ENCODE measurements at places on chromosomes 1 and 21.
A peak's percentile ranks its signal among the peaks of the same experiment; 100 is the strongest.

GRCh38 chr1:162303004-162303344 is 73.7 kb downstream of the SPATA46 start:
- DNase-seq = no peak

- no peak for DNase-seq
Measured at GRCh38 chr21:44082648-44083440, 24.4 kb upstream of the PWP2 start.

DNA sequence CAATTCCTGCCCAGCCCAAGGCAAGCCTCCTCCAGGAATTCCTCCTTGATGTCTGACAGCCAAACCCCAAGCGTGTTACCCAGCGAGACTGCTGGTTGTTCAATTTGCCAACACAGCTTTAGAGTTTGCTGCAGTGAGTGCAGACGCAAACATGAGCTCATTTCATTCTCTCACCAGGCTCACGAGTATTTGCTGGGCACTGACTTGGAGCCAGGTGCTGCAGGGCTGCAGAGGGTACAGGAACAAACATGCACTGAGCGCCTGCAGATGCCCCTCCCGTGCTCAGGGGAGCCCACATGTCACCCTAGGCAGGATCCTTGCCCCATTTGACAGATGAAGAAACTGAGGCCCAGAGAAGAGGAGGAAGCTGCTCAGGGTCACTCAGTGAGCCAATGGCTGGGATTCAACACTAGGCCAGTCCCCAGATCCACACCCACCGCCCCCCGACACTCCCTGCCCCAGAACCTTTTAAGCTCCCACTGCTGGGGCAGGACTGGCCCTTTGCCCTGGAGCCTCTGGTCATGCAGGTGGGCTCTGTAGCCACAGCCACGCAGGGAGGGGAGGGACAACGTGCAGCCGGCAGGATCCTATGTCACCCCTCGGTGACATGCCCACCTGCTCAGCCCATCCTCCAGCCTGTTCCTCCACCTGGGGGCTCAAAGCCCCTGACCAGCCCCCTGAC is 363.7 kb downstream of the MATN1 start:
- no peak for DNase-seq

- DNase-seq = no peak
Measured at GRCh38 chr1:208834381-208835096, 590.4 kb upstream of the PLXNA2 start.

GRCh38 chr1:93585059-93585966 is 96.3 kb downstream of the BCAR3 start:
- no peak for DNase-seq

DNA sequence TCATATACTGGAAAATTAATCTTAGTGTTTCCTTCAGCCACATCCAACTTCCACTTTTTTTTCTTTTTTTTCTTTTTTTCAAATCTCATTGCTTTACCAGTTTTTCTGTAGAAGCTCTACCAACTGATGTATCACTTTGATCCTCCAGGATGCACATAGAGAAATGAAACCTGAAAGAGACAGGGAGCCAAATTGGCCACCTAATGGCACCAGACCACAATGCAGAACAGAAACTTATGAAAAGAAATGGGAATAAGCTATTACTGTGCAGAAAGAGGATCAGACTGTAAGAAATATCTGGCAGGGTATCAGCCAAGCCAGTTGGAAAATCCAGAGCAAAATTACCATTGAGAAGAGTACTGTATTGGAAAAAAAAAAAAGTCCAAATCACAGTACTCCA is 1514.2 kb downstream of the MRPL39 start:
- DNase-seq = no peak

DNA sequence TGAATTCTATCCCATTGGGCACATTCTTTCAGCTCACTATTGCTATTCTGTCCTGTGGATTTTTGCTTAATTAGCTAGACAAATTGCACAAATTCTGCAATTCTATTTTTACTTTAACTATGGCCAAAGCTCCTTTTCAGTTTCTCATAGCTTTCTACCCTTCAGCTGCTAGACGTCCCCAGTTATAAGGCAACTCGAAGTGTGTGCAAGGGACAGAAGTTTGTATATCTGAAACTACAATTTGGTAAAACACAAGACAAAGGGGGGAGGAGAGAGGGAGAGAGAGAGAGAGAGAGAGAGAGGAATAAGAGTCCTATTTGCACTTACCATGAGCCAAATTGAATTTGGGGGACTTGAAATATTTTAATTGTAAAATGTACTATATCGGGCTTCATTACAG is 91.8 kb downstream of the SETD4 start:
- no peak for DNase-seq

DNA sequence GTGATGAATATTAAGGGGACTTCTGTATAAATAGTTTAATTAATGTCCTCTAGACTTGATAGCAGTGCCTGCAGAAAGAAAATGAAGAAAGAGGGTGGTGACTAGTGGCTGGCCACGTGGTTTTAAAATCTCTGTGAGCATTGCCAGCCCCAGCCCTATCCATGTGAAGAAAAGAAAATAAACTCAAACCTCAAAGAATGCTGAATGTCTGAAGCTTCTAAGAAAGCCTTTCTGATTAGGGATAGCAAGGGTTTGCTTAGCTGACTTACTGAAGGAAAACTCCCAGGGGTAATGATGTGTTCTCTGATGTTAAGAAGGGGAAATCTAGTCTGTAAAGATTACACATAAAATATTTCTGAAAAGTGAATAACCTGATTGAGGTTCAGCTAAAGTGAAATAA is 31.8 kb downstream of the ADGRL2 start:
- DNase-seq = no peak

DNA sequence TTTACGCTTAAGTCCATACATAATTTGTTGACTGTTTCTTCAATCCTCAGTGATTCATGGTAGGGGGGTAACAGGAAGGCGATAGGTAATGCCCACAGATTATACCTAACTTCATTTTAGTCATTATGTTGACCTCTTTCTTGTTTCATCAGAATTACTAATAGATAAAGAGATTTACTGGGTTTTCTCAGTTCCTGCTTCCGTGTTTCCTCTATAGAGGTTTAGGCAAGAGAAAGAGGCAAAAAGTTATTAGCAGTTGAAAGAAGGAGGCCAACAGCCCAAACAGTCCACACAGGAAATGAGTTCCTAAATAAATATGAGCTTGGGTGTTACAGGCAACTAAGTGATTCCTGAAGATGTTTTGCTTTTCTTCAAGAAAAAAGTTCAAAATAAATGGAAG is 17.9 kb upstream of the CLCA1 start:
- no peak for DNase-seq

DNA sequence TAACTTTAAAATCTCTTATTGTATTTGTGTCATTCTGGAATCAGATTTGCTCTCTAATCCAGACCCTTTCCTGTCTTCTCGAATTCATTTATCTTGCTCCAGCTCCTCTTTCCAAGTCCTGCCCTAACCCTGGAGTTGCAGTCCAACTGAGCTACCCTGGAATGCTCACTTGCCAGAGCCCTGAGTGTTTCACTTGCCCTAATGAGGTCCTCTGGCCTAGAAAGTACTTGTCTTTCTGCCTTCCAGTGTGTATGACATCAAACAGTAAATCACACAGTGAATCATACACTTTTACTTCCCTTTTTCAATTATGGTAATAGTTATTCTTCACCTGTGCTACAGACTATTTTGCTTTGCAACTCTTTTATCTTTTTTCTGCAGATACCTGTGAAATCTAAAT is 96.9 kb downstream of the NEK7 start:
- no peak for DNase-seq

- DNase-seq = no peak
Measured at GRCh38 chr1:215118081-215118480, 35.5 kb downstream of the KCNK2 start.

DNA sequence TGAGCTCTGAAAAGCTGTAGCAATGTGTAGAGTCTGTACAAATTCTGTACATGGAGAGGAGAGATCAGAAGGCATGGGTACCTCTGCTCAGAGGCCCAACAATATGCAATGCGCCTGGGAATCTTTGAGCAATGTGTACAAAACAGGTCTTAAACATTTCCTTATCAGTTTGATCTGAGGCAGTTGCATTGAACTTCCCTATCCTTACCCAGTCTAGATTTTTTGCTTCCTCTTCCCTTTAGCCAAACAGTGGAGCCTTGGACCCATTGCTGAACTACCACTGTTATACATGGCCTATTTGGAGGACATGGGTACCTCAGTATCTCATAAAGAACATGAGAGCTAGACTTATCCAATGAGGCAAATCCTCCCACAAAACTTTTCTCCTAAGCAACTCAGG is 12.6 kb upstream of the MNDA start:
- no peak for DNase-seq

GRCh38 chr1:25427696-25428095 is 3.0 kb upstream of the MACO1 start:
- DNase-seq = no peak

- no peak for DNase-seq
Measured at GRCh38 chr1:31151402-31151801, 85.9 kb upstream of the PUM1 start.

DNA sequence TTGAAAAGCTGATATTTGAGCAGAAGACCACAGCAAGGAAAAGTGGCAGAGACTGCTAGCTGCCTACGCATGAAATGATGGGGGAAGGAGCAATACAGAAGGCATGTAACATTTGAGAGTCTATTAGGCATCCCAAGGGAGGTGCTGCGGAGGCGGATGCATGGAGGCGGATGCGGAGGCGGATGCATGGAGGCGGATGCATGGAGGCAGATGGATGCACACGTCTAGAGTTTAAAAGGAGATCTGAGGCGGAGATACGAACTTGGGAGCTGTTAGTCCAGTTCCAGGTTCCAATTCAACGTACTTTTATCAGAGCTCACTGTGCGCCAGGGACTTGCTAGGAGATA is 744 bp upstream of the DDX20 start:
- DNase-seq = peak; percentile 24

DNA sequence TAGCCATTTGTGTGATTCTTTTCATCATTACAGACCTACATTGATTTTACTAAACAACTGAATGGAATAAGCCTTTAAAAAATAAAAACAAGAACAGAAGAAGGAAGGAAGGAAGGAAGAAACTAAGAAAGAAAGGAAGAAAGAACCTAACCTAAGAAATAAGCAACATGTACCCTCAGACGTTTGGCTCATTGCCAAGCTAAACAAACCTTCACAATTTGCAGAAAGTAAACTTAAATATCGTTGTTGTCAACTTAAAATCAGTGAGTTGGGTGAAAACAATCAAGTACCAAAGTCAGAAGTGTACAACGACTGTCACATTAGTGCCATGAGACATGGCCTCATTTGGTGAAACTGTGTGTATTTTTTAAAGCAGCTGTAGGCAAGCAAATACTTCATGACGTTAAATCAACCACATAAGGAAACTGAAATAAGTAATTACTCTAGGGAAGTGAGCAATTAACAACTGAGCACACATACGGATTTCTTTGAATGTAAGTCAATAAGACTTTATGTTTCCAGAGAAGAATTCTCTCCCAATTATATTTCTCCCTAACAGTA is 313.1 kb upstream of the TMPRSS15 start:
- DNase-seq = no peak

DNA sequence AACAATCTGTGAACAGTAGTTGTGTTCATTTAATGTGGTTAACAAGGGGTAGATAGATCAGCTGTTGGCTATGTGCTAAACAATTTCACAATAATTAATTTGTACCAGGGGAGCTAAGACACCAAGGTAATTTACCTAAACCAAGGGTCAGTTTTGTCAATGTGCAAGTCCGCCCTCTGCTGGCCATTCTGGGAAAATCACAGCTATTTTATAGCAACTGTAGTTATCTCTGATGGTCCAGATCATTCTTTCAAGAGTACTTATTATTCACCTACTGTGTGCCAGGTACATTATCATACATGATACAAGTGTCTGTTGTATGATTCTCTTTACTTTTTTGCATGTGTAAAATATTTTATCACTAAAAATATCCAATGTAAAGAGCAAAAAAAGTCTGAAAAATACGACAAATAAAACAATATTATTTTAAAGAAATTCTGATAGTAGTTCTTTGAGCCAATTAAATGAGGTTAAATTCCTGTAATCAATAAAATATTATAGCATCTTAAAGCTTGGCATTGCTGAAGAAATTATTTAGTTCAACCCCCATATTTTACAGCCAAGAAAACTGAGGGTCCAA is 312.3 kb upstream of the FAM78B start:
- DNase-seq = peak; percentile 26

- no peak for DNase-seq
Measured at GRCh38 chr1:20742671-20743070, 10.2 kb upstream of the SH2D5 start.

DNA sequence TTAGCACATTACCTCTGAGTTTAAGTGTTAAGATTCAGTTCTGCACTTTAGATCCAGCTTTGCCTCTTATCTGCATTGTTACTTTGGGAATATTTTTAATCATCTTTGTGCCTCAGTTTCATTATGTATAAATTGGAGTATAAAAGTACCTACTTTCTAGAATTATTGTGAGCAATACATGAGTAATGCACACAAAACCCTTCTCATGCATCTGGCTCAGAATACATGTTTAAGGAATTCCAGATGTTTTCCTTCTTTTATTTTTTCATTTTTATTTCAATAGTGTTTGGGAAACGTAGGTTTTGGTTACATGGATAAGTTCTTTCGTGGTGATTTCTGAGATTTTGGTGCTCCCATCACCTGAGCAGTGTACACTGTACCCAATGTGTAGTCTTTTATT is 14.2 kb downstream of the C8A start:
- no peak for DNase-seq

GRCh38 chr1:241767737-241768136 is 80.3 kb upstream of the EXO1 start:
- DNase-seq = no peak

DNA sequence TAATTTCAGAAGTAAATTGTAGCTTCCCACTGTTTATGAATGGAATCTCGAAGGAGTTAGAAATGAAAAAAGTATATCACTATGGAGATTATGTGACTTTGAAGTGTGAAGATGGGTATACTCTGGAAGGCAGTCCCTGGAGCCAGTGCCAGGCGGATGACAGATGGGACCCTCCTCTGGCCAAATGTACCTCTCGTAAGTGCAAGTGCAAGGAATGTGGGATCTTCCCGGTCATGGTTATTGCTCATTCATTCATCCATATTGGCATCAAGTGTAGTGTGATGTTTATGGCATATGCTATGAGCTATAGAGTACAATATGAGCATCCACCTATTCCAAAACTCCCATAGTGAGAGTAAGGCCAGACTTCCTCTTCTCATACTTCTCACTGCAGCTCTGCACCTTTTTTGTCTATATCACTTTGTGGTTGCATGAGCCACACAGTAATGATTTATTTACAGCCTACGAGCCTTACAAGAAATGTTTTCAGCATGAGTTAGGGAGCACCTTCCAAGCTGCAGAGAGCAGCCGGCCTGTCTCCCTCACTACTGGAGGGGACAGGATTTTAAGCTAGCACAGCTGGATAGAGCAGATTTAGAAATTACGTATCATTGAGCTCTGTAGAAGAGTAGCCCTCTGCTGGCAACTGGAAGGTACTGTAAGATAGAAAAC is 24.9 kb upstream of the CR1L start:
- DNase-seq = no peak

DNA sequence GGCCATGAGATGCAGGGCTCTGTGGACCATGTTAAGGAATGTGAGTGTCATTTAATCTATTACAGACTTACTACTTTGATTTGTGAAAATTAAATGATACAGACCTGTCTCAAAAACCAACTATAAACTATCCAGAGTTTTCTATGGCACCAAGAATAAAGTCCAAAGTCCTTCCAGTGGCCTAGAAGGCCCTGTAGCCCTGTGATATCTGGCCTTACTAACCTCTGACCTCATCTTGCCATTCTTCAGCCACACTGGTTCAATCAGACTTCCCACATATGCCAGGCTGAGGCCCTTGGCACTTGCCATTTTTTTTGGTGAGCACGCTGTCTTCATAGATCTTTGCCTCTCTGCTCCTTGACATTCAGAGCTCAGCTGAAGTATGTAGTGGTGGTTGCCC is 7.7 kb downstream of the NTPCR start:
- no peak for DNase-seq

- peak; percentile 67 for DNase-seq
Measured at GRCh38 chr21:31580866-31581276, 78.6 kb upstream of the SOD1 start.

GRCh38 chr1:244603498-244603897 is 49.4 kb upstream of the DESI2 start:
- DNase-seq = no peak

Measured in stimulated activated CD4-positive, alpha-beta T cell treated with anti-CD3 and anti-CD28 coated beads, Interleukin-2, amount 100 ng/mL, for 4 hours (primary cell).